ENCODE measurements at places on chromosomes 16 and 17.

DNA sequence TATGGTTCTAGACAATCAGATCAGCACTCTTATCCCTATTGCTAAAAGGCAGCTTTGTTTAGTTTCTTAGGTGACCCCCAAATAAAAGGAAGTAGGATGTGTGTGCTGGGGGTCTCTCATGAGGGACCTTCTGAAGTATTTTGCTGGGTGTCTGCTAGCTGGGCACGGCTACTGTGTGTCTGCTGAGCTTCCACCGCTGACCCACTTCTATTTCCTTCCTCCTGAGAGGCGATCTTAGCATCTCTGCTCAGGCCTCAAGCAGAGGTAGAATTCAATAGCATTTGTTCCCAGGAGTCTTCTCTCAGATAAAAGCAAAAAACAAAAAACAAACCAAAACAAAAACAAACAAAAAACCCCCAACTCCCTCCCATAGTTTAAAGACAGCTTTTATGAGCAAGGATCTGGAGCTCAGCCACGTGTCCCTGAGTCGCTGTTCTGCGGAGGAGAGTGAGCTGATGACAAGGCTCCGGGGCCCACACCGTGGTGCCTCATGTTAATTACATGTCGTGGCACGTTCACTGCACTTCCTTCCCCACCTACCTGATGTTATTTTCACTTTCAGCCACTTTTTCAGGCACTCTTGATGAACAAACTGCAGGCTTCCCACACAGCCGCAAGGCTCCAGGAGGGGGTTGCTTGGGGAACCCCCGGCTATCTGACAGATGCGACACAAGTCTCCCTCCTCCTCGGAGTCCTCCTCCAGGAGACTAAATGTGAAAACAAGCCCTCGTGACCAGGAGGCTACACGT is 83.5 kb downstream of the MARCHF10 start:
- DNase-seq = no peak

GRCh38 chr17:77511514-77512061 is 370.8 kb downstream of the SEC14L1 start:
- no peak for DNase-seq

GRCh38 chr17:1592751-1593629 is 30.4 kb upstream of the PITPNA start:
- no peak for DNase-seq

- DNase-seq = no peak
Measured at GRCh38 chr17:27157297-27157696, 136.6 kb upstream of the WSB1 start.

DNA sequence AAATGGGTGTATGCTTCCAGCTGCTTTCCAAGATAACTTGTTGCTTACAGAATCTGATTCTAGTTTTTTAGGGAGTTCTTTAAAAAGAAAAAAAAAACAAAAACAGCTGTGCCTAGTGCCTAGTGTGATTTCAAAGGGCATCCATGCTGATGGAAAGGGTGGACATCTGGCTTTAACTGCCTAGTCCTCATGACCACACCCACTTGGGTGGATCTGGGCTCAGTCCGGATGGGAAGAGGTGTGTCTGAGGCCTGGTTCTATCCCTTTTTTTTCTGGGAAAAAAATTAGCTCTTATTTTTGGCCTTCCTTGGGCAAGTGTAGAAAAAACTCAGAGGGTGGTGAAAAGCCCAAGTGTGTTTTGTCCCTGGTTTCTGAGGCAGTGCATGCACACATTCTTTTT is 132.3 kb upstream of the CDH11 start:
- DNase-seq = no peak

- DNase-seq = no peak
Measured at GRCh38 chr16:52265446-52265861, 281.5 kb downstream of the TOX3 start.

- no peak for DNase-seq
Measured at GRCh38 chr16:67594256-67594915, 32.1 kb downstream of the CTCF start.

All from omental fat pad (tissue), 4 donors.